ENCODE measurements at places on chromosomes 13 and 19.
A peak's percentile ranks its signal among the peaks of the same experiment; 100 is the strongest.

- no peak for DNase-seq
Measured at GRCh38 chr13:77429320-77430142, 102.6 kb upstream of the MYCBP2 start.

DNA sequence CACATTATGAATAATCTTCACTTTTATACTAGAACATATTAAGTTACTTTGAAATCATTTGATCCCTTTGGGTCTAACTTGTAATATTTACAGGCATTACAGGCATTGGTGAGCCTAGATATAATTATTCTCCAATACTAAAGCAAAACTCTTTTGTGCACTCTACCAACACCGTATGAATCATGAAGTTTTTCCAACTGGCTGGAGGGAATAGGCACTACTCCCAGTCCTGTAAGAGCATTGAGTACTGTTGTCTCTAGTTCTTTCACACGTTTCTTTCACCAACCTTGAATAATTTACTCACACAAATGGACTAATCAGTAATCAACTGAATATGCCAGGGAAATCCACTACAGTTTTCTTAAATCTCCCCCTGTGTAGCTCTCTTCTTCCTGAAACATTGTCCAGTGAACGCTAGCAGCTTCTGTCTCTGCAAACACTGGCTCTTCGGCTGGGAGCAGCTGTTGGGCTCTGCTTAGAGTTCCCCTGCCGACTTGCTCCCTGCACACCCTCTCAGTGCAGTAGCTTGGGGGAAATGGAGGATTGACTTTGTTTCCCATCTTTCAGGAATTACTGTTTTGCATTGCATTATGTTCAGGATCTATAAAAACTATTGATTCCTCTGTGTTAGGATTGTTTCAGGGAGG, 476.7 kb downstream of the RFC3 start:
- peak; percentile 35 for DNase-seq

- DNase-seq: no peak
Measured at GRCh38 chr19:2287585-2288337, 5.8 kb upstream of the PEAK3 start.

DNA sequence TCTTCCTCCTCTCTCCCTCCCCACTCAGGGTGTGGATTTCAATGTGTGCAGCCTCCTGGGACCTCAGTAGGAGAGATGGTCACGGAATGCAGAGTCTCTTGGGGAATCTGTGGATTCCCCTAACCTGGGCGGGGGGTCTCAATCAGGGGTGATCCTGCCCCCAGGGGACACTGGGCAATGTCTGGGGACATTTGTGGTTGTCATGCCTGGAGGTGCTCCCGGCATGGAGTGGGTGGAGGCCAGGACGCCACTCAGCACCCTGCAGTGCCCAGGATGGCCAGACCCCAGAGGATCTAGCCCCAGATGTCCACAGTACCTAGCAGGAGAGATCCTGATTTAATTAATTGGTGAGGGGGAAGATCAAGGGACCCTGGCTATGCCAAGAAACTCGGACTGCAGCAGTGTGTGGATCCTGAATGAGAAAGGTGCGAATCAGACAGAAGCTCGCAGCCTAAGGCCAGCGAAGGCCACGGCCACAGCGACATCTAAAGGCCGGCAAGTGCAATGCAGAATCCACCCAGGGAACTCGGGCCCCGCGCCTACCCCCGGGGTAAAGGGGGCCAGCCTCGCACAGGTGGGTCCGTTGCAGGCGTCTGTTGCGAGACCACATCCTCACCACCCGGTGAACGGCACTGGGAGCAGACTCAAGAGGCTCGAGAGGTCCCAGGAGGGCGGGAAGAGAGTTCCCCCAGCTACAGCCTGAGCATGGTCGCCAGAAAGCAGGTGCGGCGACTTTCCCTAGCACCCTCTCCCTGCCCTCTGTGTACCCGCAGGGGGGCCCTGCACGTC, 88.8 kb downstream of the GNG7 start:
- DNase-seq: no peak

- peak; percentile 85 for DNase-seq
Measured at GRCh38 chr19:10461047-10461949, 41.0 kb downstream of the PDE4A start.

DNA sequence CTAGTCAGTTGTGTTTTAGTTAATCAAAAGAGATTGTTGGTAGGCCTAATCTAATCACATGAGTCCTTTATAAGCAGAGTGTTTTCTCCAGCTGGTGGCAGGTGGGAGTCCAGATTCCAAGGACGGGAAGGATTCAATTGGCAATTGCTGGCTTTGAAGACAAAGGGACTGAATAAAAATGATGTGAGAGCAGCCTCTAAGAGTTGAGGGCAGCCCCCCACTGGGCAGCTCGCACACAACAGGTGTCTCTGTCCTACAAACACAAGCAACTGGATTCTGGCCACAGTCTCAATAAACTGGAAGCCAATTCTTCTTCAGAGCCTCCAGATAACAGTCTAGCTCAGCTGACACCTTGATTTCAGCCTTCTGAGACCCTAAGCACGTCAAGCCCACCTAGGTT, 915.2 kb downstream of the PCDH9 start:
- no peak for DNase-seq

- DNase-seq: no peak
Measured at GRCh38 chr13:47508527-47509228, 492.4 kb downstream of the SUCLA2 start.

GRCh38 chr19:5074407-5074806, 105.5 kb downstream of the KDM4B start:
- no peak for DNase-seq

DNA sequence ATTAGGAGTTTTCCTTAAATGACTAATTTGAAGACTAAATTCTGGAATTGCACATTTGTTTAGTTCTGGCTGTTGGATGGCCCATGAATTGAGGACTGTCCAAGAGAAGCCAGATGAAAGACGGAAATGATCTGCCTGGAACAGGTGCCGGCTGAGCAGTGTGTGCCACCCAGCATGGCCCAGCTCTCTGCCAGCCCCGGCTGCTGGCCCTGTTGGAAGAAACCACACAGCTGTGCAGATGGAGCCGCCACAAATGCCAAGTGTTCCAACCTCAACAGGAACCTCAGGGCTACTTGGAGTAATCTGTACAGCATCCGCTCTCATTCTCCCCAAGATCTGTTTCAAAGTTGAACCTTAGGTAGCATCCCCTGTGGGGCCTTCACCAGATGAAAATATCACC, 67.0 kb upstream of the STARD13 start:
- DNase-seq: no peak

GRCh38 chr19:10881403-10882107, 10.2 kb downstream of the CARM1 start:
- DNase-seq: no peak

GRCh38 chr19:8451377-8451776, 6.6 kb downstream of the HNRNPM start:
- no peak for DNase-seq

- DNase-seq: no peak
Measured at GRCh38 chr19:49435670-49436069, 5.7 kb downstream of the SLC17A7 start.

GRCh38 chr13:73250061-73250460, 191.3 kb downstream of the KLF5 start:
- no peak for DNase-seq

GRCh38 chr19:13935765-13936510, 2.3 kb downstream of the PODNL1 start:
- DNase-seq: no peak

DNA sequence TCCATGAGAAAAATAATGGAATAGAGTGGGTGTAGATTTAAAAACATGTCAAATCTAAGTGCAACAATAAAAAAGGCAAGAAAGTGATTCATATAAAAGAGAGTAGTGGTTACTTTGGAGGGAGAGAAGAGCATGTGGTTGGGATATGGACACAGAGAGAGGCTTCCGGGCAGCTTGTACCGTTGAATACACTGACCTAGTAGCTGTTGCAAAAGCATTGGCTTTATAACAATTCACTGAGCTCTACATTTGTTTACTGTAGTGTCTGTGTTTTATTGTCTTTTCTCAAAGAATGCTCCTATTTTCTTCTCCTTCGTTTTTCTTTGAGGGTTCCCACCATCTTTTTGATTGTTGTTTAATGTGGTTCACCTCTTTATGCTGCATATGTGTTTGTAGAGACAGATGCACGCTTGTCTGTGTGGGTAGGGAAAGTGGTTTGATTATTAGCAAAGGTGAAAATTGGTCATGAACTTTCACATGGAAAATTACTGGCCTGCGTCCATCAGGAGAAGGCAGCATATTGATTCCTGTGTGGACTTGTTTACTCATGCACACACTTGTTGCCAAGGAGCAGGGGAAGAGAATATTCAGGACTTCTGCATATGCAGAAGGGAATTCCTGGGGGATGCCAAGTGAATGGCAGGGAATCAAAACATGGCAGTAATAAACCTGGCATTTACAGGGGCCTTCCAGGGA, 29.9 kb upstream of the IRS2 start:
- no peak for DNase-seq

GRCh38 chr19:18152442-18152816, 534 bp upstream of the PIK3R2 start:
- peak; percentile 98 for DNase-seq

GRCh38 chr13:40145139-40145538, 489.7 kb downstream of the COG6 start:
- DNase-seq: no peak

DNA sequence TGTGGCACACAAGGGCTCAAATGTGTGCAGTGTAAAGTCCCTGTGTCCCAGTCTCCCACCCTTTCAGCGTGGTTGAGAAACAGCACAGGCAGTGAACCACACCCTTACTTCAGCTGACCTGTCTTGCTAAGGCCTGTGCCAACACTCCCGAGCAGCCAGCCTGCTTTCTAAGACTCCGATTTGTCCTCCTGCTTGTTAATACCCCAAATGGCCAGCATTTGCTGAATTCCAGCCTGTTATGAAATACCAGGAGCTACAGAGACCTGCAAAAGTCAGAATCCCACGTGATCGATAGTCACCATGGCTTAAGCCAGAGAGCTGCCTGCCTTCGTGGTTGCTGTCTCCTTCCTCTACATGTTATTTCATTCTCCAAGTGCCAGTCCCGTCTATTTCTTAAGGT, 200.5 kb downstream of the FGF9 start:
- no peak for DNase-seq

DNA sequence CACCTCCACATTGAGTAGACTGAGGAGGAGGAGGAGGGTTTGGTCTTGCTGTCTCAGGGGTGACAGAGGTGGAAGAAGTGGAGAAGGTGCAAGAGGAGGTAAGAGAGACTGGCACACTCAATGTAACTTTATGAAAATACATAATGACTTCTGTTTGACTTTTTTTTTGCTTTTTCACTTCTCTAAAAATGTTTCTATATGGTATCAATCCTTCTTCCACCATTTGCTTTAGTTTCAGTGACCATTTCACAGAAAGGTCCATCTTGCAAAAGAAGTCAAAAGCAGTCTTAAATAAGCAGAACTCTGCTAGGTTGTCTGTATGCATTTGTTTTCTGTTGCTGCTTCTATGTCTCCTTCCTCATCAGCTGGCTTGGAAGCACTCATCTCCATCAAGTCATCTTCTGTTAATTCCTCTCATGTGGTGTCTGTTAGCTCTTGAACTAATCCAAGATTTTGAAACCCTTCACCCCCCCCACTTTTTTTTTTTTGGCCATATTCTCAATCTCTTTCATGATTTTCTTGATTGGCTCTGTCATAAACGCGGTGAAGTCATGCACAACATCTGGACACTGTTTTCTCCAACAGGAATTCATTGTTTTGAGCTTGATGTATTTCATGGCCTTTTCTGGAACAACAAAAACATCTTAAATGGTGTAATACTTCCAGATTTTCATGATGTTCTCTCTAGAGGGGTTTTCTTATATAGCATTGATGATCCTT, 80.8 kb downstream of the KL start:
- DNase-seq: no peak

DNA sequence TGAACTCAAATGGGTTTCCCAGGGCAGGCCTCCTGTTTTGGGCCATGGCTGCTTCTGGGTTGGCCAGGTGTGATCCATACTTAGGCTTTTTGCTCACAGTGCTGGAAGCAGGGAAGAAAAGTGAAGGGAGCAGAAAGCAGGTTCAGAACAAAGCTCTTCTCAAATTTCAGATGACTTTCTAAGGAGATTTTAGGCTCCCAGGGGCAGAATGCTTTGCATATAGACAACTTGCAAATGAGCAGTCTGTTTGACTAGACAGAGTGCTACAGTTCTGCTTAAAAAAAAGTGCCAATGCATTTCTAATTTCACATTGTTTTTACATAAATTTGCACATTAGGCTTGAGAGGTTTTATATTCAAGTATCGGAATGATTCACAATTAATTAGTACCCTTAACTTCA, 2.6 kb upstream of the SLC10A2 start:
- no peak for DNase-seq

- DNase-seq: no peak
Measured at GRCh38 chr19:43639519-43640423, at the start of gene CADM4. TSS of gene CADM4 (minus strand) at chr19:43639850. CDS start at chr19:43639790, 60 bp downstream.

DNA sequence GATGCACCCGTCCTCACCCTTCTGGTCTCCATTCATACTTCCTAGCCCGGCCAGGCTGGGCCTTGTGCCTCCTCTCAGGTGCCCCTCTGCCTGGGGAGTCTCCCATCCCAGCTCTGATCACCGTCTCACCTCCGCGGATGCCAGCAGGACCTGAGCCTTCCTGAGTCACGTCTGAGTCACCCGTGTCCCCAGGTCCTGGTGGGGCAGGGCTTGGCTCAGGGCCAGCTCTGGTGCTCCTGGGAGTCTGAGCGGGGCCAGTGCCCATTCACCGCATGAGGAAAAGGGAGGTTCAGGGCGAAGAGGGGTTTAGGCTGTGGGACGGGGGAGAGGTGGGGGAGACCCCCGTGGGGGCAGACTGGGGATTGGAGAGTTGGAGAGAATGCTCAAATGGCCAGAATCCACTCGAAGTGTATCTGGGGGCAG, 593 bp downstream of the ATP8B3 start:
- DNase-seq: no peak

GRCh38 chr19:35459414-35460082, 11.5 kb downstream of the FFAR2 start:
- DNase-seq: peak; percentile 41

DNA sequence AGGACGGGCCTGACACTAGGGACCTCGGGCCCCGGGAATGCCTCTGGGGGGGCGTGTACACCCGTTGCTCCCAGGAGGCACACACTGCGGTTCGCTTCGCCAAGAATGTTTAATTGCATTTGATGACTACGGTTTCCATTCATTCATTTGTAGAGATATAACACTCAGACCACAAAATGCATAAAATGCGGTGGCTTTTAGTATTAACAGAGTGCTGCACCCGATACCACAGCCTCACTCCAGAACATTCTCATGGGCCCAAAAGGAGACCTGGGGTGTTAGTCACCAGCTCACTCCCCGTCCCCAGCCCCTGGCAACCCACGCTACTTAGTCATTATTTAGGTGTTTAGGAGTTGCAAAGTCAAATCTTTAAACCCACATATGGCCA, 21.8 kb downstream of the HCN2 start:
- no peak for DNase-seq

DNA sequence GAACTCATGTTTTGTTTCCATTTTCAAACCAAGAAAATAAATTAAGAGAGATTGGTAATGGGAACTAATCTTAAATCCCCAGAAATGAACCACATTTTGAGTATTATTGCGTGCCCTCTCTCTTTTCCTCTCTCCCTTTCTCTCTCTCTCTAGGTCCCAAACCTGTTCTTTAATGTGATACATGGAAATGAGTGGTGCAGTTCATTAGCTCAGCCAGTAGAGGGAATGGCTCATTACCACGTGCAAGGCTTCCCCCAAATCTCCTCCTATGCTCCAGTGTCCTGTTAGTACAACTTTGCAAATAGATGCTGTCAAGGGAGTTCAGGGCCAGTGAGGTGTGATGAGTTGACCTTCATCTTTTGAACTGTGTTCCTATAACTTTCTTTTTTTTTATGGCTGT, 178.4 kb downstream of the FGF9 start:
- DNase-seq: no peak

- no peak for DNase-seq
Measured at GRCh38 chr13:112972867-112973576, 4.0 kb downstream of the MCF2L start.

All from muscle of arm (tissue), 14 donors.